ENCODE measurements at places on chromosomes 3 and 15.

DNA sequence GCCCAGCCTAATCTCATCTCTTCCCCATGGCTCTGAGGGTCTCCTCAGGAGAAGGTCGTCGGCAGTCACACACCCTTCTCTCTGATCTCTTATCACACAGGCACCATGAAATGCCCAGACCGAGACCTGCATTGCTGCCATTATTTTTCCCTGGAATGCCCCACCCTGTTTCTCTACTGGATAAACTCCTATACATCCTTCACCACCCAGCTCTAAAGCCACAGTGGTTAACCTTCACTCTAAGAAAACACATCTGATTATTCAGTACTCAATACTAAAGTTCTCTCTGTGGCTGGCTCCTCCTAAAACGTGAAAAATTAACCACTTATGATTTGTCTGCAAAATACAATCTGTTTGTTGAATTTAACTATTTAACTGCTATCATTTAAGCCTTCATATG, 43.3 kb downstream of the RORA start:
- DNase-seq: no peak

GRCh38 chr3:127151992-127152650, 40.8 kb upstream of the PRR23E start:
- no peak for DNase-seq

DNA sequence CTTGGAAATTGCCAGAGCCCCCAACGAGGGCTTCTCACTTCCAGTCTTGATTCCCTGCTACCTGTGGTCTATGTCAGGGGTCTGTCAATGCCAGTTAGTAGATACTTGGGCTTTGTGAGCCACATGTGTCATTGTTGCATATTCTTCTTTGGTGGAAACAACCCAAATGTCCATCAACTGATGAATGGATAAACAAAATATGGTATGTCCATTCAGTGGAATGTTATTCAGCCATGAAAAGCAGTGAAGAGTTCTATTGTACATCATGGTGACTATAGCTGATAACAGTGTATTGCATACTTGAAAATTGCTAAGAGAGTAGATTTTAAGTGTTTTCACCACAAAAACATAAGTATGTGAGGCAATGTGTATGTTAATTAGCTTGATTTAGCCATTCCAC, 288.1 kb downstream of the RPLP1 start:
- no peak for DNase-seq

GRCh38 chr15:63192619-63193206, 3.3 kb downstream of the RAB8B start:
- DNase-seq: no peak

- no peak for DNase-seq
Measured at GRCh38 chr3:126972866-126973265, 10.0 kb upstream of the PLXNA1 start.

- DNase-seq: no peak
Measured at GRCh38 chr15:85609492-85609891, 185.2 kb downstream of the KLHL25 start.

Measured in C1 segment of cervical spinal cord (tissue), 14 donors.